GM23248 (cell line): ENCODE measurements at places on chromosomes 11 and 22. TPM values are rescaled to one million over a fixed set of nuclear protein-coding genes. Genes with fewer than 3 reads are reported as not detected.

DNA sequence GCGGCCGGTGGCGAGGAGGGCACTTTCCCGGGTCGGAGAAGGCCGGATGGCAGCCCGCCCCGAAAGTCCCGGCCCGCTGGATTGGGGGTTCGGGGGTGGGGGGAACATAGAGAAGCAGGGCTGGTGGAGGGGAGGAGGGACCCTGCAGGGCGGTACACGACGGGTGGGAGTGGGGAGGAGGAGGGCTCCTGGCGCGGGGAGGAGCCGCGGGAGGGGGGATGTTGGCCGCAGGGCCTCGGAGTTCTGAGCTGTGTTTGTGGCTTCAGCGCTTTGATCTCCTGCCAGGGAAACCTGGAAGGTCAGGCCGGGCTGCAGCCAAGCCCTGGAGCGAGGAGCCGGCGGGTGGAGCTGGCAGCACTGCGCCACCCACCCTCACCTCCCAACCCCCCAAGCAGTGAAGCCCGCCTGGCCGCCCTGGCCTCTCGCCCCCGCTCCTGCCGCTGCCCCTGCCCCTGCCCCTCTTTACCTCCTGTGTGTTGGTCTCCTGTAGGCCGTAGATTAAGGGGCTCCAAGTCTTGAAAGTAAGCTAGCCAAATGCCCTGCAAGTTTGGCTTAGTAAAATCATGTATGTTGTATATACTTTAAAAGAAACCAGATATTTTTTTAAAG, 30.9 kb downstream of the C22orf31 start:
- peak; percentile 81 for DNase-seq

GRCh38 chr22:24271386-24271854, 789 bp downstream of the SPECC1L start:
- DNase-seq = peak; percentile 50

DNA sequence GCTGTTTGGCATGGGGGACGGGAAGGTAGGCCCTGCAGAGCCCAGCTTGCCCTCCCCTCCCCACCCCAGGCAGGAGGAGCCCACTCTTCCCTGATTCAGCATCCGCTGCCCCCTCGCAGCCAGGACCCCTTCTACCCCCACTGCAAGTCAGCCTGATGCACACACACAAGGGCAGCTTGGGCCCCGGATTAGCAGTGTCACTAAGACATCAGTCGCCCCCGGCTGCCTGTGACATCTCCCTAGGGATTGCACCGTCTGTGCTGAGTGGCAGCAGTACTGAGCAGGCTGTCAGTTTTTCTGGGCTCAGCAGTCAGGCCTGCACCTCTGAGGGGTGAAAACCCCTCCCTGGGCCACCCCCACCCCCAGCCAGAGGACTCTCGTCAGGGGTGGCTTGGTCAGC, 30.4 kb upstream of the SYT7 start:
- no peak for DNase-seq

GRCh38 chr22:38097557-38098409, 12.7 kb downstream of the BAIAP2L2 start:
- peak; percentile 40 for DNase-seq

- no peak for DNase-seq
Observed at GRCh38 chr11:72613450-72613849, 60.8 kb downstream of the PDE2A start.

Gene CASP5
- polyA plus RNA-seq = not detected in 2 replicates

- DNase-seq = no peak
Observed at GRCh38 chr11:66567787-66568123, 651 bp downstream of the CTSF start.

DNA sequence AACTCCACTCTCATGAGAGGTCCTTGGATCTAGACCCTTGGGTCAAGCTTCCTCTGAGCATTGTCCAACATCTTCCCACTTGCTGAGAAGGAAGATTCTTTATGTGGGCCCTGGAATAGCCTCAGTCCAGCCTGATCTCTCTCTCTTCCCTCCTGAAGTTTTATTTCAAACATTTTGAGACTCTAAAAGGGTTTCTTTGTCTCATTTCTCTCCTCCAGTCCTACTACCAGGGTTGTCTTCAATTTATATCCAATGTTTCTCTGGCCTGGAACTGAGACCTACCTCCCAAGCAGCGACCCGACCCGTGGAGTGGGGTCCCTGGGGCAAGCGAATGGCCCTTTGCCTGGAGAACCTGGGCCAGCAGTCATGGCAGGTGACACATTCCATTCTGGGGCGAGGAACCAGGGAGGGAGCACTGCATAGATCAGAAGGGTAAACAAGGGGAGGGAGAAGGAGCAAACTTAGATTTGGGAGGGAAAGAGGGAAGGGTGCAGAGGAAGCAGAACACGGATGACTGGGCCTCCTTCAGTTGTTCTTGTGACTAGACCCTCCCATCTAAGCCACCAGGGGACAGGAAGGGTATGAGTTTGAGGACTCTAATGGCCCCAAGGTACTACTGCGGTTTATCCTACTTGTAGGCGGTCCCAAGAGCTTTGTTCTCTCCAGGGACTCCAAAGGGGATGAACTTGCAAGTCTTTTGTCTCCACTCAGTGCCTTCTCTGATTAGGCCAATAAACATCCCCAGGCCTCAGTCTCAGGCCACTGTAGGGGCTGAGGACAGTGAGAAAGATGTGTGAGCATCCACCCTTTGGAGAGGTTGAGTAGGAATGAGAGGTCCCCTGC, 14.2 kb upstream of the PRAME start:
- DNase-seq = no peak

Gene APOL5
- not detected in 2 replicates for polyA plus RNA-seq

- peak; percentile 79 for DNase-seq
Observed at GRCh38 chr11:10298342-10298741, 4.3 kb upstream of the SBF2 start.

GRCh38 chr11:115194802-115195110, 309.5 kb downstream of the CADM1 start:
- DNase-seq = peak; percentile 58
